ENCODE measurements at places on chromosomes 4 and X. TPM values are rescaled to one million over a fixed set of nuclear protein-coding genes. Genes with fewer than 3 reads are reported as not detected.

The HTN1 gene
- total RNA-seq = not detected

- no peaks in the 10 kb centered on the region for H3K4me1 ChIP-seq
- no peak overlapping the region for H3K4me3 ChIP-seq
- no peak for DNase-seq
Measured at GRCh38 chr4:17545374-17546140, 30.6 kb downstream of the CLRN2 start.

The KIAA1210 gene
- not detected for total RNA-seq

GRCh38 chr4:11299016-11299415 is 129.7 kb downstream of the HS3ST1 start:
- H3K4me3 ChIP-seq = no peak overlapping the region
- H3K27me3 ChIP-seq = no peaks in the 10 kb centered on the region
- no peak for DNase-seq
- no peaks in the 10 kb centered on the region for H3K36me3 ChIP-seq
- H3K27ac ChIP-seq = no peak overlapping the region

DNA sequence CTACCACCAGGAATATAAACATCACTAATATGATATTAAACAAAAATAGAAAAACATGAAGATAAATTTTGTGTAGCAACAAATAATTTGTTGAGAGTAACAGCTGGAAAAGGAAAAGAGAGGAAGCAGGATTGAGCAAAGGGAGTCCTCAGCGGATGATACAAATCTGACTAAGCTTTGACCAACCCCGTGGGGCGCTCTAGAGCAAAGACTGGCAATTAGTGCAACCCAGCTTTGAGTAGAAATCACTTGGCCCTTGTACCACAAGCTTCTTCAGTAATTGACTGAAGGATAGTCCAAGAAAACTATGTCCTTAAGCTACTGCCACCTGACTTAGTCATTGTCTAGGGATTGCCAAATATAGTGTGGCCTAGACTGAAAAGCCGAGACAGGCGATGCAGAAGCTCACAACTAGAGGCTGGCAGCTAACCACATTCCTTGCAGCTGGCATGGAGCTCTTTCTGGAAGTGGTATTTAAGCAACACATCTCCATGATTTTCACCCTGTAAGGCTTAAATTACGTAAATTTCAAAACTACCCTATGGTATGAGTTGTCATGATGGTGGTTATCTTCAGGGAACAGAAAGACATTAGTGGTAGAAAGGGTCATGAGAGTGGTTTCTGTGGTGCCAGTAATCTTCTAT is 396.0 kb downstream of the PDGFC start:
- H3K27me3 ChIP-seq = no peaks in the 10 kb centered on the region
- no peak overlapping the region for H3K27ac ChIP-seq
- DNase-seq = no peak
- no peak overlapping the region for H3K4me3 ChIP-seq

GRCh38 chr4:72391281-72391680 is 177.7 kb downstream of the ADAMTS3 start:
- no peaks in the 10 kb centered on the region for H3K4me1 ChIP-seq
- H3K4me3 ChIP-seq = no peak overlapping the region
- DNase-seq = no peak
- no peak overlapping the region for H3K27ac ChIP-seq

- H3K4me3 ChIP-seq = no peak overlapping the region
- H3K36me3 ChIP-seq = no peaks in the 10 kb centered on the region
- H3K27me3 ChIP-seq = no peaks in the 10 kb centered on the region
- DNase-seq = no peak
Measured at GRCh38 chr4:109010521-109010920, 247.7 kb upstream of the ETNPPL start.

DNA sequence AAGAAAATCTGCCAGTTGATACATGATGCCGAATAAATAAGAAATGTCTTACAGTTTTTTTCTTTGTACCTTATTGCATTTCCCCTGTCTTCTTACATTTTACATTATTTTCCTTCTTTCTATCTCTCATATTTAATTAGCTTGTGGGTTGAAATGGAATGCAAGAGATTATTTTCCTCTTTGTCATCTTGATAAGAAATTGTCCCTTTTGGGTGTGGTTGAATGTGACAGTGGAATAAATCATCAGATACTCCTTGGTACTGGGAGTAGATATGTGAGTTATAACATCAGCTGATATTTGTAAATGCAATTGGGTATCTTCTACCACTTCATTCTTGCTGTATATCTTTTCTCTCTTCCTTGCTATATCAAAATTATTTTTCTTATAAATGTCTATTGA is 997.4 kb downstream of the RAPGEF2 start:
- DNase-seq = no peak
- no peaks in the 10 kb centered on the region for H3K36me3 ChIP-seq
- H3K27ac ChIP-seq = no peak overlapping the region
- no peak overlapping the region for H3K4me3 ChIP-seq
- no peaks in the 10 kb centered on the region for H3K27me3 ChIP-seq
- no peaks in the 10 kb centered on the region for H3K4me1 ChIP-seq

DNA sequence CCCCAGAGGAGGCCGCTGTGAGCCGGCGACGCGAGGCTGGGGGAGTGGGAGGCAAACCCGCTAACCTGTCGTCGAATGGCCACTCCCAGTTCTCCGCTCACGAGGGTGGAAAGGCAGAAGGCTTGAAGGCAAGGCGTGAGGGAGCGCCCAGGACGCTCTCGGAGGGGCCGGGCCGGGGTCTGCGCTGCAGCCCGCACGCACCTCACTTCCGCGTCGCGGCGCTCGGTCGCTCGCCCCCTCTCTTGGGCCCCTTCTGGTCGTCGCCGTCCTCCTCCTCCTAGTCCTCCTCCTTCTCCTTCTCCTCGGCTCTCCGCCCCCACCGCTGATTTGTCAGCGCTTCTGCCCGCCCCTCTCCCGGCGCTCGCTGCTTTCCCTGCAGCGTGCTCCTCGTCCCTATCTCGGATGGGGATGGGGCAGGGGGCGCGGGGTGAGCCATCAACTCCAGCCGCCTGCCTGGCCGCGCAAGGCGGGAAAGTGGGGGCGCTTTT is at the start of gene SNCA:
TSS of gene SNCA (minus strand) at position 265 of the 488 bp plus-strand sequence. CDS start 1,494 bp downstream, outside the sequence.
- peaks cover 9% of the 10 kb centered on the region for H3K27me3 ChIP-seq
- DNase-seq = peak; percentile 90
- peak within 1 kb of the TSS; percentile 49 for H3K4me3 ChIP-seq
- H3K4me1 ChIP-seq = peaks cover 23% of the 10 kb centered on the region
- H3K36me3 ChIP-seq = no peaks in the 10 kb centered on the region
- peak within 1 kb of the TSS; percentile 67 for H3K27ac ChIP-seq

The CYBB gene
- 23.0 TPM for total RNA-seq

DNA sequence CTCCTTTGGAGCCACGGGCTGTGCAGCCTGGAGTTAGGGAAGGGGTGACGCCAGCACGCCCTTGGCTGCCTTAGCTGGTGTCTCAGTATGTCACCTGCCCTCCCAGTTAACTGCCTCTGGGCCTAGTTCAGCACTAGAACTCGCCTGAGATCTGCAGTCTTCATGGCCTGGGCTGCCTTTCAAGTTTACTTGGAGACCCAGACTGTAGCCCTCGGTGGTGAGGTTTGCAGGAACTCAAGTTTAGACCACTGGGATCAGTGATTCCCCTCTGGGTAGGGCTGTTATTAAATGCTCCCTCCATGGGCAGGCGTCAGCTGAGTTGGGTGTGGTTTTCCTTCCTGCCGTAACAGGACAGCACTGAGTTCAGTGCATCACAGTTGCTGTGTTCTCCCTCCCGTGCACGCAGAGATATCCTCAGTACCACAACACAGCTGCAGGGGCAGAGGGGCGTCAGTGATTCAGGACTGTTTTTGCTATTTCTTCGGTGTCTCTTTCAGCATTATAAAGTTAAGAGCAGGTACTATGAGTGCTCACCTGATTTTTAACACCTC is 30.5 kb downstream of the PLAC8 start:
- DNase-seq = no peak
- H3K4me3 ChIP-seq = no peak overlapping the region
- no peaks in the 10 kb centered on the region for H3K27me3 ChIP-seq
- H3K4me1 ChIP-seq = no peaks in the 10 kb centered on the region
- no peaks in the 10 kb centered on the region for H3K36me3 ChIP-seq

The CNGA1 gene
- total RNA-seq = not detected

DNA sequence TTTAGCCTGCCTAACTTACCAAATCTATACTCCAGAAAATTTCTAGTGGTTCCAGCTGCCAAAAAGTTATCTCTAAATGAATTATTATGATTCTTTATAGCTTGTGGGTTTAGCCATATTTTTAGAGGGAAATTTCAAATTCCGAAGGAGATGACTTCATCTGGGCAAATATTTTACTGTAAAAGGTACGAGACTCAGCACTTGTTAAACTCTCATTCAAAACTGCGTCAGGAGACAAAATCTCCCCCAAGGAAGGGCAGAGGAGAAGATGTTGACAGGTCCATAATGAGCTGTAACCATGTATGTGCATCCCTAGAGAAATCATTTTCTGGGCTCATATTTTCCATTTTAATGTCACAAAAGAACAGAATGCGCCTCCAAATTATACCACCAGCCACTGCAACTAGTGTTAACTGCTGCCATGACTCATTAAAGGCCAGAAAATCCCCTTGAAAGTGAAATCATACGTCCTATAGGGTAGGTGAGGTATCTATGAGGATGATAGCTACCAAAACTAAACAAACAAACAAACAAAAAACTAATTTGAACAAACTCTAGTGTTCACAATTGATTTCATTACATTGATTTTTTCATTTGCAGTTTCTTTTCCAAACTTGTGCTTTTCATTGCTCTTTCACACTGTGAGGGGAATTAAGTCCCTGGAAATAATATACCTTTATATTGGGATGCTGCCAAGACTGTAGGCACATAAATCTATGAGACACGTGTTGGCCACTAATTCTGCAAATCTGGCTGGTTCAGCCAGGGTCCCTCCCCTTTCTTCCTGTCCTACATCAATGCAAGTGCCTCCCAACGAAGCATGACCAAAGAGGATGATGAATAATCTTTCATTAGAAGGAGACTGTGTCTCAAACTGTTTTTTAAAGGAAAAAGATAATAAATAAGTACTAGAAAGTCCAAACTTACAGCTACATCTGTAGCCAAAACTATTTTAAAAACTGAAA is 85.8 kb downstream of the ARHGAP6 start:
- peak overlapping the region; percentile 12 for H3K27ac ChIP-seq
- H3K4me3 ChIP-seq = peak overlapping the region; percentile 17
- no peak for DNase-seq
- no peaks in the 10 kb centered on the region for H3K27me3 ChIP-seq
- peaks cover 5% of the 10 kb centered on the region for H3K4me1 ChIP-seq

The NAT8L gene
- total RNA-seq = 0.27 TPM

- H3K27ac ChIP-seq = no peak overlapping the region
- H3K36me3 ChIP-seq = no peaks in the 10 kb centered on the region
- no peak overlapping the region for H3K4me3 ChIP-seq
- H3K4me1 ChIP-seq = no peaks in the 10 kb centered on the region
- no peaks in the 10 kb centered on the region for H3K27me3 ChIP-seq
Measured at GRCh38 chrX:40772290-40772689, 36.9 kb upstream of the MED14 start.

The CLGN gene
- 3.1 TPM for total RNA-seq

The MAGEA9B gene
- not detected for total RNA-seq

DNA sequence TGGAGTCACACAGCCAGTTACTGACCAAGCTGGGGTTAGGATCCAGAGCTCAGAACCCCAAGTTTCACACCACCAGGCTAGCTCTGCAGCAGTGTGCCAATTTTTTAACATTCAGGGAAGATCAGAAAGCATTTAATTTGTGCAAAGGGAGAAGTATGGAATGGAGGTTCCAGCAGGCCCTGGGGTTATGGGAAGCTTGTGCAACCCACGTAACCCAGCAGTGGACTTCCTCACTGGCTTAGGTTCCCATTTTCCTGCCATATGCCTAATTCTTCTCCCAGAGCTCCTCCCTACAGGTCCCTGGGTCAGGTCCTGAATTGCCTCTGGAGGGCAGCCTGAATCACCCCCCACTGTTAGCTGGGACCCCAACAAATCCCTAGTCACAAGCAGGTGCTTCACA is 14.0 kb downstream of the APLN start:
- no peaks in the 10 kb centered on the region for H3K4me1 ChIP-seq
- H3K27me3 ChIP-seq = no peaks in the 10 kb centered on the region
- H3K27ac ChIP-seq = no peak overlapping the region
- H3K4me3 ChIP-seq = no peak overlapping the region

The PIN4 gene
- total RNA-seq = 15.3 TPM

The EIF1AX gene
- 61.7 TPM for total RNA-seq

The NLRP2B gene
- total RNA-seq = 0.14 TPM

Data from sigmoid colon (tissue), 7 donors.